ENCODE measurements at places on chromosomes 5 and 9.

DNA sequence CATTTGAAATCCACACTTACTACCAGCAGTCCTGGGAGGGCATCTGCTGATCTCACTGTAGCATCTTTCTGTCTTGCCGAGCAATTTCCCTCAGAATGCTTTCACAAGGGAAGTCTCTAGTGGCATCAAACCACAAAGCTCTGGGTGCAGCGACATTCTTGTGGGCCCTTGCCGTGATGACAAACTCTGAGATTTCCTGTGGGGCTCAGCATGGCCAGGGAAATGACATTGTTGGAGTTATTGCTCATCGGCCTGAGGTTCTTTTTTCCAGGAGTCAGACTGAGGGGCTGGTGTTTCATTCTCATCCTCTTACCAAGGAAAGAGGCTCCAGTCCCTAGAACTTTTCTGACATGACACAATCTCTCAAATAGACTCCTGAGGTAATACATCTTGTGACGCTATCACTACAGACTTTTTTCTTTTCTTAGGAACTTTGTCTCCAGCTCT lies 51.4 kb downstream of the PFDN1 start:
- DNase-seq, result no peak

DNA sequence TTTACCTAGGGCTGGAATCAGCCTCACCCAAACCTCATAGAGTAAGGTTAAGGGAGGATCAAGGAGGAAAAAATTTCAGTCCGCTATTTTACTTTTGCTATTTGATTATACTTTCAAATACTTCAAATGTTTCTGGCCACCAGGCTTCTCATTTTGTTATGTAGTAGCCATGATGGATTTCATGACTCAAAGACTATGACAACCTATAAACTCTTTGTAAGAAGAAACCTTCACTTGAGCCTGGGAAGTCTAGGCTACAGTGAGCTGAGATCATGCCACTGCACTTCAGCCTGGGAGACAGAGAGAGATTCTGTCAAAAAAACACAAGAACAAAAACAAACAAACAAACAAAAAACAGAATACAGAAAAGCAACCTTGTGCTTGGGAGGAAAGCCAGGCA lies 293.6 kb upstream of the TNC start:
- no peak for DNase-seq

- no peak for DNase-seq
Observed at GRCh38 chr5:54676481-54677340, 159.2 kb downstream of the SNX18 start.

- DNase-seq, result no peak
Observed at GRCh38 chr5:138926688-138927448, 51.7 kb upstream of the LRRTM2 start.

DNA sequence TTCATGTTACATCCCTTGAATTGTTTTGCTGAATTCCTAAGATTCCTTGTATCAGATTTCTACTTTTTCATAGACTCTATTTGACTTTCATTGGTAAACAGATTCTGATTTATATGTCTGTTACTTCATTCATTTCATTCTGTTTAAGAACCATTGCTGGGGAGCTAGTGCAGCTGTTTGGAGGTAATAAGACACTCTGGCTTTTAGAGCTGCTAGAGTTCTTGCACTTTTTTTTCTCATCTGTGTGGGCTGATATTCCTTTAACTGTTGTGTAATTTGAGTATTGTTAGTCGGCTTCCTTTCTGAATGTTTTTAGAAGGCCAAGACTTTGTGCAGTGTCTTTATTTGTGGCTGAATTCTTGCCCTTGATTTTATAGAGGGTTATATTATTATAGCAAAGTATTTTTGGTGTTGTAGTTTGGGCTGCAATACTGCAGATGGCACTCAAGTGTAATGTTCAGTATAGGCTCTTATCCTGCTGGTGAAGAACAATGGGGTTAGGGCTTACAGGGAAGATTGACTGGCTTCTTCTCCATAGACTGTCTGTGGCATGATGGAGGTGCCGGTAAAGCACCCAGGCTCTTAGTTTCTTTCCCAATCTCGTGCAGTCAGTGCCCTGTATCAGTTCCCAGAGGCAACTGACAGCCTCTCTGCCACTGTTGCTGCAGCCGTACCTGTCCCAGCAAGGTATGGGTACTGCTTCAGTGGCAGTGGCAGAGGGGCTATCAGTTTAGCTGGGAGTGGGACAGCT lies 162.2 kb downstream of the OXCT1 start:
- DNase-seq, result no peak

GRCh38 chr9:92605224-92605623 lies 64.7 kb downstream of the IPPK start:
- no peak for DNase-seq

DNA sequence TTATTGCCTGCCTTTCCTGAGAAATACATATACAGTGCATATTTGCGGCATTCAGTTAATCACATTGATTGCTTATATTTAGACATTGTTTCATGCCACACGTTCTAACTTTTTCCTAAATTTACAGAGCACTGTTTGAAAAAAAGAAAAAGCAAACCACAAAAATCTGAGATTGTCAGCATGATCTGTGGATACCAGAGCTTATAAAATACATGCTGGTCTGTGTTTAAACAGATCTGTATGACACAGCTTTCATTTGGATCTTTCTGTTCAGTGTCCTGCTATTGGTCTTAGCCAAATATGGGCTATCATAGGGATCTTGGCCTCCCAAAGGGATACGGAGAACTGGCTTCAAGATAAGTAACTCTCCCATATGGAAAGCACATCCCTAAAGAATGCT lies 20.2 kb downstream of the ALDH1A1 start:
- no peak for DNase-seq

DNA sequence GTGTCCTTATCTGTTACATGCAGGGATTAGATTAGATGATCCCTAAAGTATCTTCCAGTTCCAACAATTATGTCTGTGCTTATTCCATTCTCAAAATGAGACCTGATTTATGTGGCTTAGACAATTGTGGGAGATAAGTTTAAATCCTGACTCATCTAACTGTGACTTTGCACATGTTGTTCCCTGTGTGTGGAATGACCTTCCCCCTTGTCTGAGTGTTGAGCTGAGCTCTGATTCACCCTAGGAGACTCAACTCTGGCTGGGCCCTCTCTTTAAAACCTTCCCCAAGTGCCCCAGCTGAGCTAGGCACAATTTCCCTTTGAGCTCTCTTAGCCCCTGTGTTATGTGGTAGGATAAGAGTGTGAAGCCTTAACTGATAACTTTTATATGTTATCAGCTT lies 118.9 kb upstream of the ELL2 start:
- DNase-seq, result no peak

GRCh38 chr5:180330810-180331646 lies 22.1 kb downstream of the GFPT2 start:
- no peak for DNase-seq

GRCh38 chr5:71924980-71925379 lies 182.3 kb upstream of the MAP1B start:
- DNase-seq, result no peak

GRCh38 chr5:150256410-150257064 lies 33.0 kb downstream of the CAMK2A start:
- DNase-seq, result no peak

GRCh38 chr5:170114271-170114670 lies 8.6 kb downstream of the FOXI1 start:
- no peak for DNase-seq

DNA sequence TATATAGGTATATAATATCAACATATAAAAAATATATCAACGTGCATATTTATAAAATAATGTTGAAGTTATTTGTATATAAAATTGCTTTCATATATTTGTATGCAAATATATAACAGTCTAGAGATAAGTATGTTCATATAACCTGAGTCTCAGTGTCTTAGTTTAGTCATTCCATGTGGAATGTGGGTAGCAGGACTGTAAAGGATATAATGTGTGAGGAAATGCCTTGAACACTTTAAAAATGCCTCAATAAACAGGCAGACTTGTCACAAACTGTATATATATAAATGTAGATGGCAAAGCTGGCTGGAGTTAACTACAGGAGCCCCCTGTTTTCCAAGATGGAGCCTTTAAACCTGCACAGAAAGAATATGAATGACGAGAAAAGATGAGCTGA lies 48.4 kb downstream of the CCDC125 start:
- DNase-seq, result no peak

GRCh38 chr9:95771556-95772246 lies 103.8 kb upstream of the ERCC6L2 start:
- DNase-seq, result no peak

GRCh38 chr9:99445371-99445891 lies 223.3 kb downstream of the SEC61B start:
- DNase-seq, result no peak

DNA sequence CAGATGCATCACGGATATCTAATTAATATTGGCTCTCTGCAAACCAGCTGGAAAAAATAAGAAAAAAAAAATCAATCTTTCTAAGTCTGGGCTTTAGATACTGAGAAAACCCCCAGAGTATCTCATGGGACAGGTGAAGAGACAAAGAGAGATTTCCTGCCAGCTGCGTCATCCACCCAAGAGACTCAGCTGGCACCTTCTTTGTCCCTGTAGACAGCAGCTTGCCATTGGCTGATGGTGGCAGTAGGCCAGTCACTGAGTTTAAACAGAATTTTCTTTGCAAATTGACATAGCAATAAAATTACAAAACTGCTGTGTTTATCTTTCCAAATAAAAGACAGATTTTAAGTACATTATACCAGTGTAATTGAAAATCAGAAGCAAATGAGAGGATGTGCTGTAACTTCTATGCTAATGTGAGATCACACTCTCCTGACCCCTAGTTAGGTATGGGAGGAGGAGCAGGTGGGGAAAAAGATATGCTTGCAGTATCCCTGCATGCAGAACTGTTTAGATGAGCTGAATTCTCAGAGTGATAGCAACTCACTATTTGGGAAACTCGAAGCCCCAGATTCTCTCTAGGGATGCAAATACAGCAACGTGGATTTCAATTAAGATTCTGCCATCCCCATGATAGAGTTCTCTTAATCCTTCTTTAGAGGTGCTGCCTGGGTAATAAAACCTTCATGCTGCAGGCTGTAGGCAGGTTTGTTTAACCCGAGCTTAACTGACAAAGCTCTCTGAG lies 72.2 kb downstream of the NMUR2 start:
- DNase-seq, result no peak

Measured in cortex of kidney (tissue), 1 donor.